ENCODE measurements at places on chromosomes 6 and 20.

GRCh38 chr20:38343311-38344106 is 2.8 kb upstream of the LBP start:
- DNase-seq: no peak

DNA sequence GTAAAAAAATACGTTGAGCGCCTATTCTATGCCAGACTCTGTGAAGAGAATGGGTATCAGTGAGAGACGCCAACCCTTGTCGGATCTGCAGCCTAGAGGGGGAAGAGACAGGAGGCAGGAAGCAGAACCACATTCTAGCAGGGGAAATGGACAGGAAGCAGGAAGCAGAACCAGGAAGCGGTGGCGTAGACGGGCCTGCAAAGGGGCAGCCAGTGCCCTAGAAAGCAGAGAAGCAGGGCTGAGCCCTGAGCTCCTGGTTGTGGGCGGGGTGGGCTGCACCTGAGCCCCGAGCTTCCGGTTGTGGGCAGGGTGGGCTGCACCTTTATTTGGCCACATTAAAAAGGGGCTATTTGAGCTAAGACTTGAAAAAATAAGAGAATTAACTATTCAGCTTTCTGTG is 71.9 kb downstream of the FAM120B start:
- no peak for DNase-seq

DNA sequence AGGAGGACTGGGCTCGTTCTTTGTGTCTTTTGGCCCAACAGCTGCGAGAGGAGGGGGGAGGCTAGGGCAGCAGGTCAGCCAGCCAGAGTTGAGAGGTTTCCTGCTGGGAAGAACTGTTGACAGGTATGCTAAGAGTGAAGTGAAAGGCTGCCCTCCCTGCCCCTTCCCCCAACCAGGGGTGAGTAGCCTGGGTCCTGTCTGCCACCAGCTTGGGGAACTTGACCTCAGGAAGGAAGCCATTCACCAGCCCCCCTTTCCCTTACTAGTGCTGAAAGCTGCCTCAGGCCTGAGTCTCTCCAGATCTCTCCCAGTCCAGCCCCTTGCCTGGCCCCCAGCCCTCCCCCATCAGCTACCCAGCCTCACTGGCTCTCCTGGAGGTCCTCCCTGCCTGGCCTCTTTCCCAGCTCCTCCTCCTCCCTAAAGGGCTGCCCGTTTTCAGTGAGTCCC is 20.7 kb upstream of the ZNF76 start:
- DNase-seq: no peak

GRCh38 chr6:81401970-81402690 is 350.4 kb downstream of the TENT5A start:
- DNase-seq: no peak

- no peak for DNase-seq
These were observed 76.0 kb upstream of the CD93 start for GRCh38 chr20:23161968-23162696.

- DNase-seq: peak; percentile 26
These were observed 57.2 kb upstream of the IRAK1BP1 start for GRCh38 chr6:78810146-78810545.

- DNase-seq: peak; percentile 74
These were observed 23.9 kb downstream of the EDN1 start for GRCh38 chr6:12313992-12314589.

GRCh38 chr6:142421285-142422117 is 119.7 kb downstream of the ADGRG6 start:
- DNase-seq: no peak

- DNase-seq: peak; percentile 99
These were observed 24.5 kb downstream of the TOX2 start for GRCh38 chr20:43938932-43939761.

DNA sequence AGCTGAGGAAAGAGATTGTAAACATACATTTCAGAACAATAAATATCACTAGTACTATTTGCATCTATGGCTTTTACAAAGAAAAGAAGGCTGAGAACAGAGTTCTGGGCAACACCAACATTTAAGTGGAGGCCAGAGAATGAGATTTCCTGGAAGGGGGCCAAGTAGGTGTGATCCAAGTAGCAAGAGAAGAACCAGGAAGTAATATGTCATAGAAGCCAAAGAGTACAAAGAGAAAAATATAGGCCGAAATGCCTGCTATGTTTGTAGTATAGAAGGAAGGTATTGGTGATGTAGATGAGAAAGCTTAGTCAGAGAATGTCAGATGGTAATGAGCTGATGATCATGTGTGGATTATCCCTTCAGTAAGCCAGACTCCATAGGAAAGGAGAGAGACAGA is 94.5 kb downstream of the PERP start:
- DNase-seq: no peak

GRCh38 chr6:145562771-145563615 is 172.3 kb downstream of the EPM2A start:
- DNase-seq: no peak

DNA sequence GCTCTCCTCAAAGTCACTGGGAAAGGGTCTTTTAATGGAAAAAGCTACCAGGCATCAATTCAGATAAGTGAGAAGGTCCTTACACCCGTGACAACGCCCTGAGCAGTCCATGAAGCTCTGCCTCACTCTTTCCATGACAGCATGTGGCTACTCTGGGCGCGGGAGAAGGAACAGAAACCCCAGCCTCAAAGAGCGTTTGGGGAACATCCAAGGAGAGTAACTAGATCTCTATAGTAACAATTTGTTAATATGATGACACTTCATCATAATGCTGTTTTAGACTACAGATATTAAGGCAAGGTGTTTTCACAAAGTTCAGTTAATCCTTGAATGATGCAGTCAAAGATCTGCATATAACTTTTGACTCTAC is 55.2 kb downstream of the KIF6 start:
- DNase-seq: no peak

GRCh38 chr6:163460307-163460782 is 45.8 kb downstream of the QKI start:
- no peak for DNase-seq

- DNase-seq: no peak
These were observed 540 bp upstream of the RBM24 start for GRCh38 chr6:17280552-17281090.

GRCh38 chr6:23879816-23880215 is 246.2 kb upstream of the NRSN1 start:
- DNase-seq: no peak

DNA sequence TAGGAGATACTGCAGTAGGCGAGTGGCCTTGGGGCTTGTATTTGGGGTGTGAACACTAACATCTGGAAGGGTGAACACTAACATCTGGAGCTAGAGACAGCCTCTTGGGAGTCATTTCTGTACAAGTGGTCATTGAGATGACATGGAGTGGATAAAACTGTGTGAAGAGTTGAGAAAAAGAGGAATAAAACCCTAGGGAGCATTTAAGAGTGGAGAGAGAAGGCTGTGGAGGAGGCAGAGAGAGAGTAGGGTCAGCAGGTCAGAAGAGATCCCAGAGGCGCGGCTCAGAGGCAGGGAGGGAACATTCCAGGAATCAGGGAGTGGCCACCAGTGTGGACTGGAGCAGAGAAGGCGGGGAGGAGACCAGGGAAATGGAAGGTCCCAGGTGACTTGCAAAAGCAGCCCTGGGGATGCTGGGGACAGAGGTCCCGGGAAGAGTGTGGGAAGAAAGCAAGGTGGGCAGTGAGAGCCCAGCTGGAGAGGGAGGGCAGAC is 202.0 kb upstream of the RNF24 start:
- peak; percentile 26 for DNase-seq

DNA sequence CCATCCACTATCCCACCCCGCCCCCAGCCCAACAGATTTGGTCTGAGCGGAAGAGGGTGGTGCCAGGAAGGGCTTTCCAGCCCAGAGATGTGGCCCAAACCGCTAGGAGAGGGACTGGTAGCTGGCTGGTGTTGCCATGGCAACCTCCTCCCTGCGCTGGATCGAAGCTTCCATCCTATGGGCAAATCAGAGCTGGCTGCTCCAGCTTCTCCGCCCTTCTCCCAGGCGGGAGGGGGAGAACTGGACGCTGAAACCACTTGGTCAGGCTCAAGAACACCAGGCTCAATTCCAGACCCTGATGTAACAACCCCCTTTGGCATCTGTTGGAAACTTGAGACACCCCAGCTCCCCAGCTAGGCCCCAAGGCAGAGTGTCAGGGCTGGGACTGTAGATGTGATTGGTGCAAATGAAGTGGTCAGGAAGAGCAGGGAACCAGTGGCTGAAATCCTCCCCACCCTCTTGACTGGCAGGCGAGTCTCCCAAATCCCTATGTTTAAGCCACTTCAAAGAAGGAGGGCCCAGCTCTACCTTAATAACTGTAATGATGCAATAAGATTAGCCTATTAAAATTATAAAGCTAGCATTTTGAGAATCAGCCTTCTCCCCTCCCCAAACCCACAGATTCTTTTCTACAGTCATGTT is 4.2 kb downstream of the RIMS4 start:
- peak; percentile 58 for DNase-seq

- no peak for DNase-seq
These were observed 556.5 kb downstream of the BMP2 start for GRCh38 chr20:7323957-7324356.

DNA sequence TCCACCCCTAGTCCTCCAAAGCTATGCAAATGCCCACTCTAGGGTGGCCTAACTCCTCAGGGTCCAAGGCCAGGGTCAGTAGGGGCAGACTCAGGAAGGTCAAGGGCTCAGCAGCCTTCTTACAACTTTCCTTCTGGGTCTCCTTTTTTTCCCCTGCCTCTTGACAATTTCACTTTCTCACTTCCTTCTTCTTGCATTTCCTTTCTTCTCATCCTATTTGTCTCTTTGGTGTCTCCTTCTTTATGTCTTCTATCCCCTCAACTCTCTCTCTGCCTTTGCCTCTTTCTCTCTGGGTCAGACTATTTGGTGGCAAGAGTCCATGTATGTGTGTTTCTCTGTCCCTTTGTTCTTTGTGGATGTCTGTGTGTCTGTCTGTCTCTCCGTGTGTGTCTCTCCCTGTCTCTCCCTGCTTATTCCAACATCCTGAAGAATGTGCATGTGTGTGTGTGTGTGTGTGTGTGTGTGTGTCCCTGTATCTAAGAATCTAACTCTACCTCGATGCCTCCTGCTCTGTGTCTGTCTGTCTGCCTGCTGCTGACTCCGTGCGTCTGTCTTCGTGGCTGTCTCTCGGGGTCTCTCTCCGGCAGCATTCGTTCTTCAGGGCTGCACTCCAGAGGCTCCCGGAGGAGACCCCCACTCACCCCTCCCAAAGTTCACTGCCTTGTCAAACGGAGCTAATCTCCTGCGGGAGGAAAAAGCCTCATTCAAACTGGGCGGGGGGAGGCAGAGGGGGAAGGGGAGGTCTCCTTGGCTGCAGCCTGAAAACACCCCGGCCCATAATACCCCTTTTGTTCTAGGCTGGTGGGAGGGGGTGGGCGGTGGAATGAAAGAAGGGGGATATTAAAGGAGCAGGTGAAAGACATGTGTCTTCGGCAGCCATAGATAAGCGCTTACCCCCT is 51.7 kb upstream of the FOXP4 start:
- DNase-seq: no peak

GRCh38 chr6:42250274-42250931 is 32.7 kb upstream of the MRPS10 start:
- no peak for DNase-seq

- no peak for DNase-seq
These were observed 2.6 kb downstream of the CD164 start for GRCh38 chr6:109379711-109380110.

Data from NCI-H226 (cell line).